Natural killer cell (primary cell): ENCODE measurements at places on chromosomes 3 and 15. TPM values are rescaled to one million over a fixed set of nuclear protein-coding genes. Genes with fewer than 3 reads are reported as not detected.

- no peak overlapping the region for H3K4me3 ChIP-seq
- H3K27me3 ChIP-seq = no peaks in the 10 kb centered on the region
- no peaks in the 10 kb centered on the region for H3K4me1 ChIP-seq
- no peaks in the 10 kb centered on the region for H3K36me3 ChIP-seq
- H3K27ac ChIP-seq = no peak overlapping the region
- DNase-seq = no peak
Observed at GRCh38 chr3:6262010-6262409, 598.9 kb upstream of the GRM7 start.

DNA sequence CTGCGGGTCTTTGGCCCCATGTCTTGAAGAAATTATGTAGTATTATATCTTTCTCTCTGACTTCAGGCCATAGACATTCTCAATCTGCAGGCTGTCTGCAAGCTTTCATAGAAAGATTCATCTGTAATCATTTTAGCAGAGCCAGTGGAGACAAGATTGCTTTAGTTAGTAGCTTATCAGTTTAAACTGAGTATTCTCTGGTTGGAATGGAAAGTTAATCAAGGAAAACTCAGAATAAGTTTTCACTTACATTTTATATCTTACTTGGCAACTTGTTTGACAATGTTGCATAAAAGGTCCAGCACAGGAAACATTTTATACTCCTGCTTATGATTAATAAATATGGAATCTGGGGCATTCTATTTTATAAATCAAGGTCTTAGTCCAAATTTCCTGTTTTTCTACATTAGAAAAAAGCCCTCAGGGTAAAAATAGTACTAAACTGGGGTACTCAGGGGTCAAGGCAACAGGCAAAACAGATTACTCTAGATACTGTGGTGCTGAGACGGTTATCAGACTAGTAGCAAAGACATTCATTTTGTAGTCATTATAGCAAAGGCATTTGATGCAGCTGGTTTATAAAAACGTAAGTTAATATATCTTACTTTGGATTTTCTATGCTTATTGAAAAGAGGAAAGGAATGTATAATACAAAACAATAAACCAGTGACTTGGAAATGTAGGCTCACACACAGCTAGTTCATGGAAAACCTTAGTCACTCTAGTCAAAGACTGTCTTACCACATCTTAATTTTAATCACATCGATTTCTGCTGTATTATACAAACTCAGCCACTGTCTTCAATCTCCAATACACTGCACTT, 45.2 kb upstream of the FILIP1L start:
- H3K4me3 ChIP-seq = no peak overlapping the region
- no peaks in the 10 kb centered on the region for H3K4me1 ChIP-seq
- no peaks in the 10 kb centered on the region for H3K27me3 ChIP-seq
- no peak overlapping the region for H3K27ac ChIP-seq
- no peak for DNase-seq
- H3K36me3 ChIP-seq = no peaks in the 10 kb centered on the region

DNA sequence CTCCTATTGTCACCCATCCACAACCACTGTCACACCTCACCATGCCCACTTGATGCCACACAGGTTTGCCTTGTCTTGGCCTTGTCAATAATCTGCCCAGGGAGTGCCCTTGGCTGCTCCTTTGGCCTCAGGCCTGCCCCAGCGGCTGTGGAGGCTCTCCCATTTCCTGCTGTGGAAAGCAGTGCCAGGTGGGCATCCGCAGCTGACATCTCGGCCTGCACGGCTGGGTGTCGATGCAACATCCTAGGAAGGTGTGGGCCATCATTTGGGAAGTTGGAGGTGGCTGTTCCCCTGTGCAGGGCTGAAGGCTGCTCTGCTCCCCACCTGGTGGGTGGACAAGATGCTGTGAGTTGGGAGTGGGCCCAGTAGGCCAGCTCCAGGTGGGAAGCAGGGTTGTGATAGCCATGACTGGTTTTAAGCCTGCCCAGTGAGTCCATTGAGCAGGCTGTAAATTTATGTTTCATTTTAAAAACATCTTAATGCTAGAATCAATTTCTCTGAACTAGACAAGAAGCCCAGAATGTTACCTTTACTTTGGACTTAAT, 12.5 kb downstream of the DNAH1 start:
- H3K4me1 ChIP-seq = no peaks in the 10 kb centered on the region
- peaks cover 11% of the 10 kb centered on the region for H3K36me3 ChIP-seq
- H3K27me3 ChIP-seq = no peaks in the 10 kb centered on the region
- H3K27ac ChIP-seq = no peak overlapping the region

DNA sequence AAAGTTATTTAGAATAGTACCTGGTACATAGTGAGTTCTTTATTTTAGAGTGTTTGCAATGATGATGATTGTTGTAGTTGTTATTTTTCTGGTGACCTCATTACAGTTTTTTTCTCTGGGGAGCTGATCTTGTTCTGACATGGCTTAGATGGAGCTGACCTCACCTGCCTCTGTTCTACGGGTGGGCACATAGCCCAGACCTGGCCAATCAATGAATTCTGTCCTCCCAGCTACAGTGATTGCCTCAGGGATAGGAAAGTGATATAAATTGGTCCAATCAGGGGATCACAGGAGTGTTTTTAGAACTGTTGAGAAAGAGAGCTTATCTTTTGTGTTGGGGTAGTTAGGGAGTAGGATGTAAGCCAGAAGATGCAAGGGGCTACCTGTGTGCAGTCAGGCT, 3.2 kb upstream of the NANOGP8 start:
- H3K27ac ChIP-seq = no peak overlapping the region
- H3K27me3 ChIP-seq = no peaks in the 10 kb centered on the region
- no peaks in the 10 kb centered on the region for H3K36me3 ChIP-seq

GRCh38 chr15:39145854-39146625, 434.8 kb upstream of the THBS1 start:
- H3K4me3 ChIP-seq = no peak overlapping the region
- H3K27ac ChIP-seq = no peak overlapping the region
- no peaks in the 10 kb centered on the region for H3K27me3 ChIP-seq

DNA sequence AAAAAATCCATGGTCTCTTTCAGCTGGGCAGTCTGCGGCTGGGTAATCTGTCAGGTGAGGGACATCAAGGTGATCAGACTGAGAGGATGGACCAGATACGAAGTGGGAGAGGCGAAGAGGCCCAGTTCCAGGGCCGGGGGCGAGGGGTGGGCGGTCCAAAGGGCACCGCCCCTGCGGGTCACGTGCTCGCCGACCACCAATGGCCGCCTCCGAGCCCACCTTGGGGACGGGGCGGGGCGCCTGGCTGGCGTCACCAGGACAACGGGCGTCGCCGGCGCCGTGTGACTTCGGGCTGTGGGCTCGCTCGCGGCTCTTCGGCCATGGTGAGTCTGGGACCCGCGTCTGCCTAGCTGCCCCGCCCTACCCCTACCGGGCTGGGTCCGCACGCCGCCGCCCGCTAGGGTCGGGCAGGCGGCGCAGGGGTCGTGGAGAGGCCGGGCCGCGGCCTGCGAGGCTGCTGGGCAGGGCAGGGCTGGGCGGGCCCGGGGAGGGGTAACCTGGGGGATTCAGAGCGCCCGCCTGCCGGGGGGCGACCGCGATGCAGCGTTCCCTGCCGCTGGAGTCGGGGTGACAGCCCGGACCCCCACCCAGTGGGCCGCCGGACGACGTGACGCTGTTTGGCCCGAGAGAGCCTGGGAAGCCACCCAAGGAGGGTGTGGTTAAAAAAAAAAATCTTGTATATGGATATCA, at the start of gene FBXL2:
Gene FBXL2 (plus strand): TSS at position 250 of the 690 bp plus-strand sequence. CDS start 71 bp downstream, at position 321.
- H3K36me3 ChIP-seq = no peaks in the 10 kb centered on the region
- peak; percentile 2 for DNase-seq
- H3K27ac ChIP-seq = no peak within 1 kb of the TSS
- H3K4me3 ChIP-seq = no peak within 1 kb of the TSS

ZIC4 gene
- total RNA-seq = not detected

- H3K27me3 ChIP-seq = no peaks in the 10 kb centered on the region
- H3K4me3 ChIP-seq = no peak overlapping the region
- no peak overlapping the region for H3K27ac ChIP-seq
- DNase-seq = no peak
- no peaks in the 10 kb centered on the region for H3K4me1 ChIP-seq
Observed at GRCh38 chr3:60282866-60283265, 968.4 kb downstream of the FHIT start.
